ENCODE measurements at places on chromosomes 3 and 15.

DNA sequence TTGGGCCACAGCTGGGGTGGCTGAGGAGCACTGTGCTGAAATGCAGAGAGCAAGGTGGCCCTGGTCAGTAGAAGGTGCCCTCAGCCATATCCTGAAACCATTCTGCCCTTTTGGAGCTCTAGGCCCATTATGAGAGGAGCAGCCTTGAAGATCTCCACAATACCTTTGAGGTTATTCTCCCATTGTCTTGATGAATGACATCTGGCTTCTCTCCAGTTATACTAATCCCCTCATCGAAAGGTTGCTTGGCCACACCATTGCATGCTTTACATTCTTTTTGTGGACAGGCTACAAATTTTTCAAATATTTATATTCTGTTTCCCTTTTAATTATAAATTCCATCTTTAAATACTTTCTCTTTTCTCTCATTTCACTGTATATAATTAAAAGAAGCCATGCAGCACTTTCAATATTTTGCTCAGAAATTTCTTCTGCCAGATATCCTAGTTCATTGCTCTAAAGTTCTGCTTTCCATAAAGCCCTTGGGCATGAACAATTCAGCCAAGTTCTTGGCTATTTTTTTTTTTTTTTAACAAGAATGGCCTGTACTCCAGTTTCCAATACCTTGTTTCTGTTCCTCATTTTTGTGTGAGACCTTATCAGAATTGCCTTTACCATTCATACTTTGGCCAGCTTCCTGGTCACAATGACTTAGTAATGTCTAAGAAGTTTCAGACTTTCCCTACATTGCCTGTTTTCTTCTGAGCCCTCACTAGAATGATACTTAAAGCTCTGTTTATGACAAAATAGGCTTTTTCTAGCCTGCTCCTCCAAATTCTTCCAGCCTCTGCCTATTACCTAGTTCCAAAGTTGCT, 138.9 kb upstream of the SGO1 start:
- no peak for DNase-seq

DNA sequence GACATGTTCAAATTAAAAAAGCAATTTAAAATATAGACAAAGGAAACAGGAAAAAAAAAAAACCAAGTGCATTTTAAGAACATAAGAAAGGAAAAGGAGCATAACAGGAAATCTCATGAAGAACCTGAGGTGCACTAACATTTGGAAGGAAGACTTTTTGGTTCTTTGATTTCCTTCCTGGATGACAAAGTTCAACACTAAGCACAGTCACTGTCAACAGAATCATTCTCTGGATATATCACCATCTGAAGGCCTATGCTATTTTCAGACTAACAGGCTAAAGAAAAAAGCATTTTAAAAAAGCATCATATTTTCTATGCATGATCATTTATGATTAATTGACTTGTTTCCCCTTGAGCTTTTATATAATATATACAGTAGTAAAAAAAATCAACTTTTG, 349.6 kb downstream of the PLCL2 start:
- DNase-seq = no peak

DNA sequence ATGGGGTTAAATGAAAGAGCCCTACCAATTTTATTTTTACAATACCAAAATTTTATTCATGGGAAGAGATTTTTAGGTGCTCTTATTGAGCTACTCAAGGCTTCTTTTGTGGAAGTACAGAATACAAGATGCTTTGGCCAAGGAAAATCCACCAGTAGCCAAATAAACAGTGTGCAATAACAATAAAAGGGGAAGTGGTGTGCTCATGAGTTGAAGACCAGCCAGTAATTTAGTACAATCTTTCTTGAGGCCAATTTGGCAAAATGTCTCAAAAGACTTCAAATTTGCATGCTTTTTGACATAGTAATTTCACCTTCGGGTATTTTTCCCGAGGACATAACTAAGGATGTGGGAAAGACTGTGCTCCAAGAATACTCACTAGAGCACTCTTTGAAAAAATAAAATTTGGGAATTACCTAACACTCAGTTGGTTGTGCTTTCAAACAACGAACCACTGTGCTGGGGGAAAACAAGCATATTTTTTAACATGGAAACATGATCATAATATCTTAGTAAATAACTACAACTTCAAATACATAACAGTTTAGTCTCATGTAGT, 294.0 kb downstream of the DIPK2A start:
- DNase-seq = no peak

DNA sequence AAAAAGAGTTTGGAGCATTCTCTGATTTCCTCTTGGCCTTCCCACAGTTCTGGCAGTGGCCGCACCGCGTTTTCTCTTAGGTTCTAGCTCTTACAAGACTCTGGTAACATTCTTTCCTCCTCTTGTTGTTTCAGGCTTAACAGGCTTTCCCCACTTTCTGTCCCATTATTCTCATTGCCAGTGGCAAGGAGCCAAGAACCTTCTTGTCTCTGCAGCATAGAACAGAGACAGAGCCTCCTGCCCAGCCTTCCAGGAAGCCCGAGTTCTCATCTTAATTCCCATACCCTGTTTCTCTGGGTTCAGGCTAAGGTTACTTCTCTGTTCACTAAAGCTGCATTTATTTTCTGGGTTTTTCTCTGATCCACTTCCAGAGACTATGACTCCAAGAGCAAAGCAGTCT, 61.1 kb downstream of the DUT start:
- no peak for DNase-seq

DNA sequence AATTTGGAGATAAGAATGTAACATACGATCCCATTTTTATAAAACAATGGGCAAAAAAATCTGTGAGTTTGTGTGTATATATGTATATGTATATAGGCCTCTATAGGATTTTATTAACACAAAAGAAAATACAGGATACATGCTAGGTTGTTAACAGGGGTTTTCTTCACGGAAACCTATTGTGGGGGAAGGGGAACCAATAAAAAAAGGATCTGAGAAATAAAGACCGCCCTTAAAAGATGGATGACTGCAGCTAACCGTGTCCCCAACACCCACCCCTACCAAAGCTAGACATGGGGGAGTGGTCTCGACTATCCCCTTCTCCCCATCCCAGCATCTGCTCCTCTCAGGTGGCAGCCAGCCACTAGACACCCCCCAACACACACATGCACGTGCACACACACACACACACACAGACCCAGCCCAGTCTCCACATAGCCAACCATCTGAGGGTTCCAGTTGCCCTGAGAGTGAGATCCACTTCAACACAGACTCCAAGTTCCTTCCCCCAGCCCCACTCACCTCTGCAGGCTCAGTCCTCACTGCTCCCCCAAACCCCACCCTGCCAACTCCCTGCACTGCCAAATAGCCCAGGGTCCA, 132.9 kb downstream of the TPRA1 start:
- DNase-seq = no peak

DNA sequence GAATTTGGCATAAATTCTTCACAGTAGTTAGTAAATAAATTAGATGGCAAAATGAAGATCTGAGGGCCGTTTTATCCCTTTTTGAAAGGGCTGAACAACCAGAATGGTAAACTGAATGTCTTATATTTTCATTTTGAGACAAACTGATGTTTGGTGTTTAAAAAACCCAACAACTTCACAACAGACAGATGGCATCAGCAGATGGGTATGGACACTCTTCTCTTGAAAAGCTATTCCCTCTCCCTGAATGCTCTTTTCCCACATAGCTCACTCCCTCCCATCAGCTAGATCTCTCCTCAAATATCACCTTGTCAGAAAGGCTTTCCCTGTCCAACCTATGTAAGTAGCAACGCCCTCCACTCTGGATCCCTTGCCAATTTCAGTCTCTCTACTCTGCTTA, 33.3 kb downstream of the EMC4 start:
- no peak for DNase-seq

DNA sequence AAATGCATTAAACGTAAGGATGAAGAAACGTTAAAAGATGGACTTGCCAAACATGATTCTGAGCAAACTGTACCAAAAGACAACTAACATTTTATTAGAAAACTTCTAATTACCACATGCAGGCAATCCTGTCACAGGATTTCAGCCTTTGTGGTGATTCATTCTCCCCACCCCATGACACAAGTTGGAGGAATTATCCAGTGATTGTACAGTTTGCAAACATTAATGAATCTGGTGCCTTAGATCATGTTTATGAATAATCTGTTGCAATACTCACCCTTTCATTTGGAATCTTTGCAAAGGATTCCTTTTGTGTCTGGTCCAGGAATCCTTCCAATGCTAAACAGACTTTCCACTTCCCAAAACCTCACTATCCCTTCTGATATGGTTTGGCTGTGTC, 23.3 kb upstream of the ERC2 start:
- no peak for DNase-seq

DNA sequence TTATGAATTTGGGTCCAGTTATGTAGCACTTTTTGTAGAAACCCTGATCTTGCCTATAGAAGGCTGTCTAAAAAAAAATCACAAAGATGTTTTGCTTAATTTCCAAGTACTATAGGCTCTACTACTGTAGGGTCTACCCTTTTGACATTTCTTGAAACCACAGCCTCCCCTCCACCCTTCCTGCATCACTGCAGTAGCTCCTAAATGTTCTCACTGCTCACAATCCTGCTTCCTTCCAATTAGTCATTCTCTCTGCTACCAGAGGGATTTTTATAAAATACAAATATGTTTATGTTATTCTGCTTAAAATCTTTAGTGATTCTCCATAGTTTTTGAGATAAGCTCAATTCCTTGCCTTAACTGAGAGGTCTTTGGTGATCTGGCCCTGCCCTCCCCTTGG, 114.0 kb downstream of the CYP19A1 start:
- no peak for DNase-seq

- DNase-seq = no peak
These were observed 45.6 kb upstream of the STRIT1 start for GRCh38 chr3:155339052-155339451.

DNA sequence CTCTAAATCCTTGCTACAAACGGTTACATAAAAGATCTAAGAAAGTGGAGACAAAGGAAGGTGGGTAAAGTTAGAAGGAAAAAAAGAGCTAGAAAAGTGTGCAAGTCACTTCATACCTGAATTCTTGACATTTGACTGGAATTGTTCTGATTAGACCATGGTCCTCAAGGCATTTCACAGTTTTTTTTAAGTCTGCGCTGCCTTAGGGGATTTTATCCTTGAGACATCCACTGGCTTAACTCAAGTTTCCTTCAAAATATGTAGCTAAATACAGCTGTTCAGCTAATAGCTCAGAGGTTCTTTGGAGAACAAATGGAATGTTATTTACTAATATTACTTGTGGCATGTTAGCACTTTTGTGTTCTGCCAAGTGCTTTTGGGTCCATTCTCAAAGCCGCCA, 236.9 kb downstream of the TP63 start:
- DNase-seq = no peak

DNA sequence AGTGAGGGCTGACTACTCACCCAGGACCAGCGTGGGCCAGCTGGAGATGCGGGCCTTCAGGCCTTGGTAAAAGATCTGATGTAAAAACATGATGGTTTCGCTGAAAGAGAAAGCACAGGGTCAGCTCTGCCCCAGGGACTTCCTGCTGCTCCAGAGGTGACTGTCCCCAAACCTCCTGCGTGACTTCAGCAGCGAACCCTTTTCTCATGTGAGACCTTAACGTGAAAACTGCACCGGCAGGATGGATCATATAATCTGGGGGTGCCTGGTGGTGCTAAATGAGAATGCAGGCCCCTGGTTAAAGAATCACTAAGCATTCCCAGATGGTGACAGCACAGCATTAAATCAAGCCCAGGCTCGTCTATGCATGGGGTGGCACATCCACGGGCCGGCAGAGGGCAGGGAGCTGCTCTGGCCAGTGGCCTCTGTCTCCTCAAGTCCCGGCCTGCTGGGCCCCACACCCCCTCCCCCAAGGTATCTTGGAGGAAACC, 55.4 kb downstream of the RASGRF1 start:
- no peak for DNase-seq

GRCh38 chr3:20914310-20914709, 728.3 kb upstream of the SGO1 start:
- DNase-seq = no peak
